ENCODE measurements at places on chromosomes 3 and 15.

- peak; percentile 50 for DNase-seq
Measured at GRCh38 chr15:87369269-87369668, 887.3 kb downstream of the NTRK3 start.

DNA sequence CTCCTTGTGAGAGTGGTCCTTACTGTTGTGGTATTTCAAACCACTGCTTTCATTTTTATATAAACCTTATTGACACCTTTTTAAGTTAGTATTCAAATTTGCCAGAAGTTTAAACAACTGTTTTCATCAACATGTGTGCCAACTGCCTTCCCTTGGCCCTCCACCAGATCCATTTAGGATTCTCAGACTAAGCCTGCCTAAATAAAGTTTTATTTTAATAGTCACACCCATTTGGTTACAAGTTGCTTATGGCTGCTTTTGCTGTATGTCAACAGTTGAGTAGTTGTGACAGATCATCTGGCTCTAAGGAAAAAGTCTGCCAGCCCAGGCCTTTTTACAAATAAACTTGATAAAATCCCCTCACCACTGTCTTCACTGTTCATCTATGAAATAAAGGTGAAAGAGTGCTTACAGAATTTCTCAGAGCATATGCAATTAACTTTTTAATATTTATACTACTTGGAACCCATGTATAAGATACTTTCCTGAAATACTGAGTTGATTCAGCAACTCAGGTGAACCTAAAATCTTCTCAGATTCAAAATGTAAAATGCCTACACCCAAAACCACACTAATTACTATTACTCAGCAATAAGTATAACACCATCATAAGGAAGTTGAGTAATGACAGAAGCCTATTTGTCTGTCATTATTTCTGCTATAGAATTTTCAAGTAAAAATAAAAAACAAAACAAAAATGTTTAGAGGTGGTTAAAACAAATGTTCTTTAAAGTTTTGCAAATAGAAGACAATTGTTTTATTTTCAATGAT, 35.1 kb downstream of the PEAK1 start:
- no peak for DNase-seq

- peak; percentile 84 for DNase-seq
Measured at GRCh38 chr15:82129761-82130160, 83.9 kb upstream of the MEX3B start.

- DNase-seq: no peak
Measured at GRCh38 chr3:186118692-186119091, 9.8 kb upstream of the ETV5 start.
